NCI-H187 treated with DMSO at 0.1 percent for 48 hours (cell line): ENCODE measurements at places on chromosomes 2 and 18.

DNA sequence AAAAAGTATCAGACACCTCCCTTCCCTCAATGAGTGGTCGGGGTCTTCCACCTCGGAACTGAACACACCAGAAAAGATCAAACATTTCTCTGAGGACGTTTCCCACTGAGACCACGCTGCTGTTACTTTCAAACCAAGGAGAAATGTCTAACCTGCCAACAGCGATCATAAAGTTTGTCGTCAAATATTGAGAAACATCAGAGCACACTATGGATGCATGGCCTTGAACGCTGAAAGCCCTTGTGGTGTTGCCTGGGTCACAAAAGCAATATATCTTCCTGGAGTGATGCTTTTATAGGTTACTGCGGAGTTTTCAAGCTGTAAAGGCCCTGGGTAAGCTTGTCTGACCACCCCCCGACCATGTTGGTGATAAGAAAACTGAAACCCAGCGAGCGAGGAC is 70.2 kb upstream of the ID2 start:
- DNase-seq, result no peak

DNA sequence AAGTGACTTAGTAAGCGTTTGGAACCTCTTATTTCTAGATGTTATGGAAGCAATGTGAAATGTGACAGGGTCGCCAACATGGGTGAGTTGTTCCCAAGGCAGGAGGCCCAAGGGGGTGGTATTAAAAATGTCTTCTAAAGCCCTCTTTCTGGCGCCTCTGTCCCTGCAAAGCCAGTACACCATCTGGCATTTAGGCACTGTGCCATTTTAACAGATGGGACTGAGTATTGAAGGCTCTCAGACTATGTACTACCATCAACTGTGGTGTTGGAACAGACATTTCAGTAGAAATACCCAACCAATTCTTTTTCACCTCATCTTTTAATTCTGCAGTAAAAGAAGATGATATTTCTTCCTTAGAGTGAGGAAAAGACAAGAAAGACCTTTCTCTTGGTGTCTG is 384.5 kb upstream of the MMADHC start:
- DNase-seq, result no peak

DNA sequence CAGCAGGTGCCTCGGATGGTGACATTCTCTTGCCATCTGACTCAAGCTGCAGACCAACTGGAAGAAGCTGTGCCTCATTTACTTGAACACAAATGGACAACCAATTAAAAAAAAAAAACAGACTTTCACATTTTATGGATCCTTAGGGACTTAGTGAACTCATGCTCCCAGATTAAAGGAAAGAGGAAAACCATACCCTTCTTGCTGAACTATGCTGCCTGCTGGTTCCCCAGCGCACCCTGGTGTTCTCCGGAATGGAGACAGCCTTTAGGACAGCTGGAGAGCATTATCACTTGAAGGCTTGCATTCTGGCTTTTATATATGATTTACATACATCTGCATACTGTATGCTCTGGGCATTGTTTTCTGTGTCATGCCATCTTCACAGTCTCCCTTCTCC is 370.7 kb downstream of the SLC4A3 start:
- no peak for DNase-seq

DNA sequence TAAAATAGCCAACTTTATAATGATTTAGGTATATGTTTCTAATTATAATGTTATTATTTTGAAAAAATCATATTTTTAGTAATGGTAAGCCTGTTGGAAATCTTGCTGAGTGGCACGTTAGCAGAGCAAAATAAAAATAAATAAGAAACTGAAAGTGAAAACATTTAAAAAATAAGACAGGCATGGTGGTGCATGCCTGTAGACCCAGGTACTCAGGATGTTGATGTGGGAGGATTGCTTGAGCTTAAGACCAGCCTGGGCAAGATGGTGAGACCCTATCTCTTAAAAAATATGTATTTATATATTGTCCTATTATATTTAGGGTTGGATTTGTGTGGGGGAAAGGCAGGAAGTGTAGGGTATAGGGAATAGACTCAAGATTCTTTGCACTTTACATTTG is 15.8 kb upstream of the ANKRD12 start:
- DNase-seq, result no peak

GRCh38 chr2:12106440-12107080 is 360.1 kb downstream of the LPIN1 start:
- DNase-seq, result no peak
